ENCODE measurements at places on chromosomes 1 and 21.

DNA sequence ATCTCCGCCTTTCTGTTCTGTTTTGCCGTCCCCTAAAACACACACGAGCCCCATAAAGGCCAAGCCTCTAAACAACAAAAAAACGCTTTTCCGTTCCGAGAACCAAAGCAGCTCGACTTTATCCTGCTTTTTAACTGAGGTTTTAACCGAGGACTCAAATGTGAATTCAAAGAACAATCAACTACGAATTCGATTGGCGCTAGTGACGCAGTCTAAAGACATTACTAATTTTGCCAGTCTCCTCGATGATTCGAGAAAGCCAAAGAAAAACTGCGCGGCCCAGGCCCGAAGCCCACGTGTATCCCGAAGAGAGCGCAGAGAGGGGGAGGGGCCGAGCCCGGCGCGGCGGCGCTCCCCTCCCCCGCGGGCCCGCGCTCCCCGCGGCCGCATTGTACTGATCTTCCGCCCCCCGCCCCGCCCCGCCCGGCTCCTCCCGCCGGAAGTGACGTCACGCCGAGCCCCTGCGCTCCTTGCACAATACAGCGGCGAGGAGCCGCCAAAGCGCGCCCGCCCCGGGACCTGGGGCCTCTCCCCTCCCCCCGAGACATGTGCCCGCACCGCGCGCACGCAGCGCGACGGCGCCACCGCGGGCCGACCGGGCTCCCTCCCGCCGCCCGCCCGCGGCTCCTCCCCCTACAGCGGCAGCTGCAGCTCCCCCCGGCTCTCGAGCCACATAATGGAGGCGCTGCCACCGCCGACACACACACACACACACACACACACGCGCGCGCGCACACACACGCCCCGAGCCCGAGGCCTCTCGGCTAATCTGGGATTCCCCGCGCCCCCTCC is 1.4 kb downstream of the HNRNPU start:
- peak; percentile 90 for DNase-seq

DNA sequence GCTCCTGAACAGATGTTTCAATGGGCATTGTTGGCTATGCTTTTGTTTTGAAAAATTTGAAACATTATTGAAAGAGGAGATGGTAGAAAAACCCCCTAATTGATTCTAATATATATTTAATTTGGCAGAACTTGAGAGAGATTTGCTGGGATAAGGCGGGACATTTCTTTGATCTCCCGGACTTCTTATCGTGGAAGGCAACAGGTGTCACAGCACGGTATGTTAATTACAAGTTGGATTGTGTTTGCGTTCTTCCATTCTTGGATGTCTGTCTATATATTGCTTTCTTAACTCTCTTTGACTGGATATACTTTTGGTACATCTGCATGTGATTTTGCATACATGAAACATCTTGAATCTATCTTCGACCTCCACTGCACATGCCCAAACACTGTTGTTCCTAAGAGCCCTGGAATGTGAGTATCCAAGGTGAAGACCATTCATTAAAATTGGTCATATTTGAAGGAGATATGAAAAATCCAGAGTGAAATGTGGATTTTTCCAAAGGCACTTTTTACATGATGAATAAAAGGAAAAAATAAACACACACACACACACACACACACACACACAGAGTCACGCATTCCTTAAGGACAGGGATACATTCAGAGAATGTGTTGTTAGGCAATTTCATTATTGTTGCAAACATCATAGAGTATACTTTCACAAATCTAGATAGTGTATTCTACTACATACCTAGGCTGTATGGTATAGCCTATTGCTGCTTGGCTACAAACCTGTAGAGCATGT is 81.9 kb downstream of the FGGY start:
- no peak for DNase-seq

- no peak for DNase-seq
These were observed 12.1 kb downstream of the ICMT start for GRCh38 chr1:6223617-6224016.

- no peak for DNase-seq
These were observed 60.8 kb downstream of the BCAR3 start for GRCh38 chr1:93620841-93621210.

- DNase-seq, result no peak
These were observed 308.9 kb downstream of the RWDD3 start for GRCh38 chr1:95542936-95543335.

- no peak for DNase-seq
These were observed 132.6 kb downstream of the DHRS3 start for GRCh38 chr1:12485231-12486058.

DNA sequence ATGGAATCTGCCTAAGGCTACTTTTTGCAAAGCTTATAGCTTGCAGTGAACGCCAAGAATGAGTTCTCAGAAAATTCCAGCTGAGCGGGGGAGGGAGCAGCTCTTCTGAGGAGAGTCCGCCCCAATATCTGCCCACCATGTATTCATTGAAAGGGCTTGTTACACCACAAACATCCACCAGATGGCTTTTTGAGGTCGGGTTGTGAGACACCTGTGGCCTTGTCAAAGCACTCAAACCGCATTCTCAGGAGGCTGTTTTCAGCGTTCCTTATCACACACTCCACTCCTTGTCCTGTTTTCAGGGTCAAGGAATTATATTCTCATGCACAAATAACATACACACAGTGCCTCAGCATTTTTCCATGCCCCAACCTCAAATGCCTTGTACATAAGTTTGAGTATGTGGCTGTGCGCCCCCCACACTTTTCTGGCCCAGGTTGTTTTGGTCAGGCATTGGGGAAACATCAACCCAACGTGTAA is 3.9 kb upstream of the C4BPB start:
- DNase-seq, result peak; percentile 15

GRCh38 chr1:23908453-23909341 is 4.5 kb downstream of the CNR2 start:
- no peak for DNase-seq
